ENCODE measurements at places on chromosomes 3 and 15. TPM values are rescaled to one million over a fixed set of nuclear protein-coding genes. Genes with fewer than 3 reads are reported as not detected.

The SST gene
- total RNA-seq = not detected

The SPTBN5 gene
- 1.9 TPM for total RNA-seq

DNA sequence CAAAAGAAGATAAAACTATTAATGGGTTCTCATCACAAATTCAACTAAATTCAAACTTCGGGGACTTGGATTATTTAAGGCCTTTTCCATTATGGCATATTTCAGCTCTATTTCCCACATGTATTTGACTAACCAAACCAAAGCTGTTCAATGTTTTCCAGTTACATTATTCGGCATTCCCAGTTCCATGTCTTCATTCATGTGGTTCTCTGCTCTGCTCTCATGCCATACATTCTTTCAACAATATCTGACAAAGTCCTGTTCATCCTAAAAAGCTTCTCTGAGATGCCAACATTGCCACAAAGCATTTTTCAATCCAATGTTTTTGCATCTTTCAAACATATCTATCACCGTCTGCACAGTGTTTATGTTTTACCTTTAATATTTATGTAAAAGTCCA, 141.4 kb downstream of the GREM1 start:
- H3K27ac ChIP-seq = no peak overlapping the region
- H3K4me1 ChIP-seq = no peaks in the 10 kb centered on the region
- H3K27me3 ChIP-seq = no peaks in the 10 kb centered on the region

DNA sequence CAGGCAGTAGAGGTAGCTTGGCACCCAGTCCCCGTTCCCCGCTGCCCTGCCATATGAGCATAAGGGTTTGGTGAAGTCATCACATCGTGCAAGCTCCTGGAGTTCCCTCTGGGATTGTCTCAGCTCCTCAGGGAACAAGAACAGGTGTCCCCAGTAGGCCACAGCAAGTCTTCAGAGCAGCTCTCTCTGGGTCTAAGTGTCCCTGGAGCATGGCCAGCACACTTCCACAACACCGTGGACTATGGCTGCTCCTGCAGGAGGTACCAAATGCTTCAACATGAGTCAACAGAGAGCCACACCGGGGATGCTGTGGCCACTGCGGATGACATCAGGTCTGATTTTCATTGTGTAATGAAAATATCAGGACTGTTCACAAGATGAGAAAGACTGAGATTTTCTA, 23.1 kb downstream of the ABHD6 start:
- no peaks in the 10 kb centered on the region for H3K27me3 ChIP-seq
- H3K4me3 ChIP-seq = no peak overlapping the region
- H3K4me1 ChIP-seq = no peaks in the 10 kb centered on the region
- H3K36me3 ChIP-seq = peaks cover 20% of the 10 kb centered on the region

GRCh38 chr3:16071206-16071605, 103.3 kb upstream of the GALNT15 start:
- H3K36me3 ChIP-seq = no peaks in the 10 kb centered on the region
- H3K27me3 ChIP-seq = no peaks in the 10 kb centered on the region
- no peak for DNase-seq
- H3K27ac ChIP-seq = no peak overlapping the region
- H3K4me3 ChIP-seq = no peak overlapping the region

DNA sequence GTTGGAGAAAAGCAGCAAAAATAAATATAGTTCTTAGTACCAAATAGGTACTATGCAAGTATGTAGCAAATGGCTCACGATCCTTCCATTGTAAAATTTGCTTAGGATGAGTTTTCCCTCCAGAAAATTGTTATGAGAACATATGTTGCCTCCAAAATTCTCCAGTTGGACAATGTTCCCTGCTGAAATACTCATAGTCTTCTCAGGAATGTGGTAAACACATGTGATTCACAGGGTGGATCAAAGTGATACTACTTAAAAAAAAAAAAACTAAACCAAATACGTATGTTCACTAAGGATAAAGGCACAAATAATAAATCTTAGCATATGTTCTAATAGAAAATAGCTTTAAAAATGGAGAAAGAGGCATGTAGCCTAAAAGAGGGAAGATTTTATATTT, 84.3 kb upstream of the ZNF385D start:
- DNase-seq = no peak
- H3K4me1 ChIP-seq = no peaks in the 10 kb centered on the region
- no peaks in the 10 kb centered on the region for H3K36me3 ChIP-seq
- H3K4me3 ChIP-seq = no peak overlapping the region

Data from upper lobe of right lung (tissue), 1 donor.